ENCODE measurements at places on chromosomes 6 and 20.
A peak's percentile ranks its signal among the peaks of the same experiment; 100 is the strongest.

GRCh38 chr6:90406142-90406794 is 109.6 kb upstream of the BACH2 start:
- no peak for DNase-seq

GRCh38 chr20:22623211-22623610 is 38.8 kb upstream of the FOXA2 start:
- DNase-seq: no peak

- no peak for DNase-seq
These were observed 75.9 kb downstream of the GFOD1 start for GRCh38 chr6:13411484-13411883.

DNA sequence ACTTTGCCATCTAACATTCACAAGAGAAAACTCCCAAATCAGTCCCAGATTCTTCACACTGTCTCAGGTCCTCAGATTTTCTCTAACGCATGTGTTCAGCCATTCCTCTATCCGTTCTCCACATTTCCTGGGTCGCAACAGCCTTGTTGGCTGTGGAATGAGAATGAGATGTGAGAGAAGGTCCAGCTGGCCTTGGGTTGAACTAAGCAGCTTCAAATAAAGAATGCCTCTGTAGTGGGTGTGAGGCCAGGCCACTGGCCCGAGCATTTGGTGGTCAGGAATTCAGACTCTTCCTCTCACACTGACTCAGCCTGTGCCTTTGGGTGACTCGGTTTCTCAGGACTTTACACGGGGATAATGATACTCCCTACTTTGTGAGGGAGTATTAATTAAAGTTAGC is 73.8 kb upstream of the CCN6 start:
- DNase-seq: no peak

- DNase-seq: no peak
These were observed 28.2 kb downstream of the MYT1 start for GRCh38 chr20:64192406-64192805.

DNA sequence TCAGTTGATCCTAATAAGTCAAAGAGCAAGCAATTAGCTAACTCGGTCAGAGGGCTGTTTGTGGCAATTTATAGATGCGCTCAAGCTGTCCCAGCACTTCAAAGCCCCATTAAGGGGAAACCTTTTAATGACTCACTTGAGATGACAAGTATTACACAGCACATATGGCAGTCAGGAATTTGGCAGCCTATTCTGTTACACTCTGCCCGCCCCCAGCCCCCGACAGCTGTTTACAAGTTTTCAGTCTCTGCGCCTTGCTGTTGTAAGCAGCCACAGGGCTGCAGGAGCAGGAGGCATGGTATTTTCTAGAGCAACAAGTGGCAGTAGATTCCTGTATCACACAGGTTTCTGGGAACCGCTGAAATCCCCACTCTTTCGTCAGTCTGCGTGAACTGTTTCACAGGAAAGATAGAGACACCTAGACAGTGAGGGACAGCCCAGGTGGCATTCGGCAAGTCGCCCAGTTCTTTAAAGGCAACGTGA is 263.0 kb downstream of the FOXC1 start:
- no peak for DNase-seq

GRCh38 chr6:47453372-47453936 is 24.1 kb upstream of the CD2AP start:
- no peak for DNase-seq

GRCh38 chr6:92608751-92609150 is 810.6 kb downstream of the EPHA7 start:
- DNase-seq: no peak

DNA sequence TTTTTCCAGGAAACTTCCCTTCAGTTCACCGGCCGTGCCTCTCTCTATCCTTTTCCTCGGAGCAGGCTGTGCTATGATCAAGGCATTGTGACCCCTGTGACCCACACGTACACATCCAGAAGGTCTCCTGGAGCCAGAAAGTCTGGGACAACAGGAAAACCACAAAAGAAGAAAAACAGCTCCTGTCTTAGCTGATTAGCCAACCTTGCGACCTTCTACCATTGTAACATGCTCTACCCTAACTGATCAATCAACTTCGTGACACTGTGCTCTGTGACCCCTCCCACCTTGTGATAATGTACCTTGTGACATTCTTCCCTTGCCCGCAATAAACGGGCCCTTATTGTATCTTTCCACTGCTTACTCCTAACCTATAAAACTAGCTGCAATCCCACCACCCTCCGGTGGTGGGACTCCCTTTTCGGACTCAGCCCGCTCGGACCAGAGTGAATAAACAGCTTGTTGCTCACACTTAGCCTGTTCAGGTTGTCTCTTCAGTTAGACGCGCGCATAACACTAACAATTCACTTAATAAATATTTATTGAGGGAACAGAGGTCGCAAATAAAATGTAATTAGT is 24.2 kb downstream of the ZNF311 start:
- peak; percentile 31 for DNase-seq

GRCh38 chr20:20317195-20317594 is 50.7 kb upstream of the INSM1 start:
- DNase-seq: no peak

DNA sequence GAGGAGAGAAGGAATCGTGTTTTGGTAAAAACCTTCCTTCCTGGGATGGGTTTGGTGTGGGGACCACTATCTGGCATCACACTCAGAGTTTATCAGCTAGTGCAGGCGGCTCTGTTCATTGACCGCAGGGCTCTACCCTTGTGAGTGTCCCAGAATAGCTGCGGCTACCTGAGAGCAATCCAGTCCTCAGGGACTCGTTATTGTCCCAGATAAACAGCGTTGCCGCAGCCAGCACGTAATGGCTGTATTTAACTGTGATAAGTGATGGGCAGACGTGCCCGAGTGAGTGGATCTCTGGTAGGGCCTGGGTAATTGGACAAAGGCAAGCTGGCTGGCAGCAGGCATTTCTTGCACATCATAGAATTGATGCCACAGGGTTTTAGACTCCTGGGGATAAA is 163.3 kb downstream of the SOBP start:
- DNase-seq: no peak

- DNase-seq: no peak
These were observed 471.8 kb upstream of the BTBD3 start for GRCh38 chr20:11445891-11446290.

DNA sequence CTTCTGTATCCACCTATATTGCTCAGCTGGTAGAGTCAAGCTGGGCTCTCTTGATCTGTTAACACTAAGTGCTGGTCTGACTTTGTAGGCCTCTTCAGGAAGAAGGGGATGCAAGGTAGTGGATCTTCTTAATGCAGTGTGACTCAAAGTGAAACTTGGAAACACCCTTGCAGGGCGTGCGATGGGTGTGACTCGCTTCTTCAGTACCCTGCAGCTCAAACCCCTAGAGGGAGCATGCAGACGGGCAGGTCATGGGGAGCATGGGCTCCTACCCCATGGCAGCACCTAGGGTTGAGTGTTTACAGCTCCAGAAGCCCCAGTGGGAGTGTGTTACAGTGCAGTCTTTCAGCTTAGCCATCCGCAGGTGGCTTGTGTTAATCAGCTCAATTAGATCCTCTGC is 757 bp upstream of the SAMD3 start:
- DNase-seq: peak; percentile 10

Measured in T follicular helper cell (primary cell).